ENCODE measurements at places on chromosomes 3 and 15.

- no peak for DNase-seq
These were observed 123.3 kb downstream of the GABRG3 start for GRCh38 chr15:27094235-27094634.

DNA sequence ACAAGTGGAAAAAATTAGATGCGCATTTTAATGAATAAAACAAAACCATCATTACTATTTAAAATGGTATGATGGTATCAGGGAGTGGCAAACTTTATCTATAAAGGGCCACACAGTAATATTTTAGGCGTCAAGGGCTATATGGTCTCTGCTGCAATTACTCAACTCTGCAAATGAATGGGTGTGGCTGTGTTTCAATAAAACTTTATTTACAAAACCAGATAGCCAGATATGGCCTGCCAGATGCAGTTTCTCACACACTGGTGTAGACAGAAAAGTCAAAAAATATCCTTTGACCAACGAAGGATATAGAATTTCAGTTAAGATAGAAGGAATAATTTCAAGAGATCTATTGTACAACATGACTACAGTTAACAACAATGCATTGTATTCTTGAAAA lies 83.8 kb downstream of the CLASP2 start:
- no peak for DNase-seq

GRCh38 chr15:42602501-42602900 lies 27.1 kb downstream of the STARD9 start:
- no peak for DNase-seq

- no peak for DNase-seq
These were observed 51.6 kb upstream of the SRGAP3 start for GRCh38 chr3:9301091-9301490.

GRCh38 chr3:8777201-8777977 lies 8.0 kb upstream of the OXTR start:
- DNase-seq = no peak

DNA sequence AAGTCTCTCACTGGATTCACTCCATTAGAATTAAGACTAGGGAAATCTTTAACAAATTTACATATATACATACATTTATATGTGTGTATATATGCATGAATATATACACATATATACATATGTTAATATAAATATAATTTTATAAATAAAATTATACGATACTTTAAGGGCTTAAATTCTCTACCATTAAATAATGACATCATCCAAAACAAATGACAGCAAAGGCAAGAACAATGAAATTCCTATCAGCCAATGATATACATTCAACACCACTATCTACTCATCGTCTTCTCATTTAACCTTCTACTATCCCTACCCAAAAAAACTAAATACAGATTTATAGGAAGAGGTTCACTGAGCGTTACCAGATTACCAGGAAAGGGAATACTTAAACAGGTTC lies 152.0 kb downstream of the VPS13C start:
- no peak for DNase-seq

- DNase-seq = no peak
These were observed 53.3 kb downstream of the KY start for GRCh38 chr3:134597390-134597970.

DNA sequence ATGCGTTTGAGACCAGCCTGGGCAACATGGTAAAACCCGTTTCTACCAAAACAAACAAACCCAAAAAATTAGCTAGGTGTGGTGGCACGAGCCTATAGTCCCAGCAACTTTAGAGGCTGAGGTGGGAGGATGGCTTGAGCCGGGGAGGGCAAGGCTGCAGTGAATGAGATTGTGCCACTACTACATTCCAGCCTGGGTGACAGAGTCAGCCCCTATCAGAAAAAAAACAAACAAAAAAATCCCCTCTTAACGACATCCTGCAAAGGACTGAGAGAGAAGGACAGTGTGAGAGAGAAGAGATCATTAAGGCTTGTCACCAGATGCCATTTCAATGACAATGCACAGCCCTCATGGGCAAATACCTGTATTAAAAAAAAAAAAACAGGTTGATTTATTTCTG lies 266.7 kb upstream of the ATP10A start:
- no peak for DNase-seq

DNA sequence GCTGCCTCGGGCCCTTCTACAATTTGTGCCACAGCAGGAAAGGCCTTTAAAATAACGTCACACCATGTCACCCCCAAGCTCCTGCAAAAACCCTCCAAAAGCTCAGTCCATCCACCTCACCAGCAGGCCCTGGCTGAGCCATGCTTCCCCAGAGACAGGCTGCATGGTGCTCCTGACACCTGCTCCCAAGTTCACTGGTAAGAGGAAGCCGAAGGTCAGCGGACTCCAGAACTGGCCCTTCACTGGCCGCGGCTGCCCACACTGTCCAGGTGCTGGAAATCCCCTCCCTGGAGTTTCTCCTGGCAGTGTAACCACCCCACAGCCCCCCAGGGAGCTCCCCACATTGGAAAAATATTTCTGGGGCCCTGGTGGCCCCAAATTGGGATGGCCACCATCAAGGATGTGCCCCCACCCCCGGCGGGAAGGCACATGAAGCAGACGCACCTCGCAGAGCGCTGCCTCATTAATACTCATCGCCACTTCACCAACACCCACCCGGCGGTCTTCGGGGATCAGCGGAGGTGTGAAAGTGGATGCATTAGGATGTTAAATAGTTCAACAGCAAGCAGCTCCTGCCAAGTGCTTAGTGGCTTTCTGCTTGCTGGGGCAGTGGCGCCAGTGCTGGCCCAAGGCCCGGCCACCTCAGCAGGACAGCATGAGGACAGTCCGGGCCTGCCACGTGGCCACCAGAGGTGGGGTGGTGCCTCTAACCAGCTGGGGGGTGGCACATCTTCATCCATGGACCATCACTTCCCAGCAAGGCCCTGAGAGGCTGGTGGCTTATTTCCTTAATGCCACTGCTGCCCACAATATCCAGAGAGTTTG lies 146.1 kb upstream of the IQSEC1 start:
- no peak for DNase-seq

- DNase-seq = no peak
These were observed 240.7 kb downstream of the PCCB start for GRCh38 chr3:136490646-136491405.

GRCh38 chr3:132787616-132788300 lies 65.5 kb upstream of the NPHP3 start:
- DNase-seq = no peak

GRCh38 chr3:116192464-116192863 lies 252.8 kb downstream of the LSAMP start:
- DNase-seq = no peak

- DNase-seq = no peak
These were observed 32.1 kb downstream of the DNASE1L3 start for GRCh38 chr3:58178528-58179234.

DNA sequence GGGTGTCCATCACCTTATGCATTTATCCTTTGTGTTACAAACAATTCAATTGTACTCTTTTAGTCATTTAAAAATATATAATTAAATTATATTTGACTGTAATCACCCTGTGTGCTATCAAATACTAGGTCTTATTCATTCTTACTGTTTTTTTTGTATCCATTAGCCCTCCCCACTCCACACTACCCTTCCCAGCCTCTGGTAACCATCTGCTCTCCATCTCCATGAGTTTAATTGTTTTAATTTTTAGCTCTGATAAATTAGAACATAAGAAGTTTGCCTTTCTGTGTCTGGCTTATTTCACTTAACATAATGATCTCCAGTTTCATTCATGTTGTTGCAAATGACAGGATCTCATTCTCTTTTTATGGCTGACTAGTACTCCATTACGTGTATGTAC lies 16.8 kb downstream of the C3orf20 start:
- DNase-seq = no peak
